Stomach (tissue), 19 donors: ENCODE measurements at places on chromosomes 3 and 15. TPM values are rescaled to one million over a fixed set of nuclear protein-coding genes. Genes with fewer than 3 reads are reported as not detected.
A peak's percentile ranks its signal among the peaks of the same experiment; 100 is the strongest.

DNA sequence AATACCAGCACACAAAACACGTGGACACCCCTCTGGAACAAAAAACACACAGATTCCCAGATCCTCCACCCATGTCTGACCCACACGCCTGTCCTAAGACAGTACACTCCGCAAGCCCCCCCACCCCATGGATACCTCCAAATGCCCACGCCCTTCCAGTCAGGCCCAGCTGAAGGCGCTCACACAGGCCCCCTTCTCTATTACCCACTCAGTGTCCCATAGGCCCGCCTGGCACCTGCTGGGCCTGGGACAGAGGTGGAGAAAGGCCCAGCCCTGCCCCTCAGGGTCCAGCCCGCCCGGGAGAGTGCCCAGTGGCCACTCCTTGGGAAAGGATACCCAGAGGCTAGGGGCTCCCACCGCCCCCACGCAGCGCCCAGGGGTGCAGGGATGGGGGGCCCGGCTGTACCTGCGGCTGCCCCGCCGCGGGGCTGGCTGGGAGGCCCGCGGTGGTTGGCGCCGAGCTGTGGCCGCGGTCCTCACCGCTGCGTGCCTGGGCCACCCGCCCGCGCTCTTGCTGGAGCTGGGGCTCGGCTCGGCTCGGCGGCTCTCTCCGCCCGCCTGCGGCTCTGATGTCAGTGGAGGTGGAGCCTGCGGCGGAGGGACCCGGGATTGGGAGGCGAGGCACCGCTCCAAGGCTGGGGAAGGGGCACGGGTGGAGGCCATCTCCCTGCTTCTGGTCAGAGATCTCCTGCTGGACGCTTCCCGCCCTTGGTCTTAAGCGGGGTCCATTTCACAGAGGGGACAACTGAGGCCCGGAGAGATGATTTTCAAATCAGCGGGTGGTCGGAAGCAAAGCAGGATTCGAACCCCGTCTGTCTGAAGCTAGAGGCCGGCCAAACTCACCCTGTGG lies at the start of gene CAMK1:
CAMK1 (minus strand) TSS at position 522 of the 850 bp plus-strand sequence. CDS start 2,198 bp downstream, outside the sequence.
- H3K27me3 ChIP-seq = no peaks in the 10 kb centered on the region
- peak within 1 kb of the TSS; percentile 73 for H3K27ac ChIP-seq
- peaks cover 7% of the 10 kb centered on the region for H3K36me3 ChIP-seq
- peak; percentile 94 for DNase-seq
- peaks cover 49% of the 10 kb centered on the region for H3K4me1 ChIP-seq

GRCh38 chr3:179324270-179324754 lies 1.5 kb downstream of the ZNF639 start:
- peak overlapping the region; percentile 95 for H3K27ac ChIP-seq
- H3K4me3 ChIP-seq = peak overlapping the region; percentile 95

DNA sequence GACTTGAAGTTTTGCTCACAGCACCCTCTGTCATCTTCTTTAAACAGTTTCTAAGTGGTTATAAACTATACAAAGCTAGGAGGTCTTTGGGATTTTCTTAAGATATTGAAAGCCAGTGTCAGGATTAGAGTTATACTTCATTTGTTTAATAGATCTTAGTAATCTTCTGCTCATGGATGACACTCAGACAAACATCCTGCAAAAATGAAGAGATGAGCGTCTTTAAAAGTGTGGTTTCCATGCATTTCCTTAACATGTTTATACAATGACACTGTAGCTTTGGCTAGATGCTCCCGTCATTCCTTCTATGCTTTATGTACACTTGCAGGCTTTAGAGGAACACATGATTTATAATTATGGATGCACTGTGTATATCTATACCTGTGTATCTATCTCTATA lies 182.2 kb downstream of the NAALADL2 start:
- H3K27me3 ChIP-seq = no peaks in the 10 kb centered on the region
- H3K4me3 ChIP-seq = no peak overlapping the region
- H3K36me3 ChIP-seq = no peaks in the 10 kb centered on the region

- no peak overlapping the region for H3K4me3 ChIP-seq
- no peaks in the 10 kb centered on the region for H3K4me1 ChIP-seq
- no peaks in the 10 kb centered on the region for H3K36me3 ChIP-seq
Measured at GRCh38 chr3:71318458-71318827, 265.1 kb downstream of the FOXP1 start.

DNA sequence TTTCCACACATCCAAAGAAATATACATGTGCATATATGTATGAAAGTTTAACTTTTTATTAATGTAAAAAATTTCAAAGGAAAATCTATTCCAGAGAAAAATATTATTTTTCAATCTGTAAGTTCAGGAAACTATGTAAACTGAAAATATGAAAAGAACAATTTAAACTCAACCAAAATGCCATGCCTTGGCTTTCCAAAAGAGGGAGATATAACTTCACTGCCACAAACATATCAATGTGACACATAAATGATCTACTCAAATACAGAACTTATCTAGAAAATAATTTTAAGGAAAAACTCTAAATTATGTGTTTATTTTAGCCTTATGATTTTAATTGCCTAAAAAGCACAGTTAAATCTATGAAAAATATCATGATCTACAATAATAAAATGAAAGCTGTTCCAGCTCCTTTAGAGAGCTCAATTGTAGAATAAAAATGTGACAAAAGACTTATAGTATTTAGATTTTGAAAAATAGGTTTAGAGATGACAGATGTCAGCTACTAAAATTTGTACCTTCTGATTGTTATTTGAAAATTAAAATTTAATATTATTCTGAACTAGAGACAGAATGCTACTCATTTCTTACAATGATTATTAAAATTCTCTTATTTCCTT lies 94.8 kb downstream of the GBE1 start:
- H3K4me3 ChIP-seq = no peak overlapping the region
- no peak for DNase-seq
- no peaks in the 10 kb centered on the region for H3K27me3 ChIP-seq
- no peaks in the 10 kb centered on the region for H3K4me1 ChIP-seq
- H3K36me3 ChIP-seq = no peaks in the 10 kb centered on the region

DNA sequence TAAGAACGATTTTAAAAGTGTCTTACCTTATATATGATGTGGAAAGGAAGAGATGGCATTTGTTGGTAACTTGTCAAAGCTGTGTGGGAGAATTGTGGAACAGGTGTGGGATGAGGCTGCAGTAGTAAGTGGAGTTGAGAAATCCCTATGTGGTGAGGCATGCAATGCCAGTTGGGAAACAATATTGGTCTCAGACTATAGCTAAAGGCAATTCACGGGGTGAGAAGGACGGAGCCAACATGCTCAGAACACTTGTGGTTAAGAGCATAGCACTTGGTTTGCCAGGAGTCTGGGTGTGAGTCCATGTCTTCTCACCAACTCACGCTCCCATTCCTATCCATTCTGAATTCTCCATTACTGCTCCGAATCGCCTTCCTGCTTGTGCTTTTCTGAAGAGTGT lies 615.6 kb upstream of the ADAMTS9 start:
- H3K27ac ChIP-seq = no peak overlapping the region
- no peaks in the 10 kb centered on the region for H3K27me3 ChIP-seq
- no peaks in the 10 kb centered on the region for H3K4me1 ChIP-seq
- no peak overlapping the region for H3K4me3 ChIP-seq
- no peaks in the 10 kb centered on the region for H3K36me3 ChIP-seq
- DNase-seq = no peak

GRCh38 chr3:117193390-117193789 lies 483.8 kb downstream of the TUSC7 start:
- H3K36me3 ChIP-seq = no peaks in the 10 kb centered on the region
- H3K4me1 ChIP-seq = no peaks in the 10 kb centered on the region
- H3K27me3 ChIP-seq = no peaks in the 10 kb centered on the region
- no peak overlapping the region for H3K4me3 ChIP-seq

GRCh38 chr3:176075046-176075445 lies 1122.2 kb downstream of the TBL1XR1 start:
- H3K27ac ChIP-seq = no peak overlapping the region
- H3K4me1 ChIP-seq = no peaks in the 10 kb centered on the region
- no peaks in the 10 kb centered on the region for H3K36me3 ChIP-seq
- no peak overlapping the region for H3K4me3 ChIP-seq
- H3K27me3 ChIP-seq = no peaks in the 10 kb centered on the region
- DNase-seq = no peak

- peaks cover 7% of the 10 kb centered on the region for H3K27me3 ChIP-seq
- DNase-seq = peak; percentile 80
- H3K36me3 ChIP-seq = no peaks in the 10 kb centered on the region
- peaks cover 22% of the 10 kb centered on the region for H3K4me1 ChIP-seq
Measured at GRCh38 chr3:52001443-52001974, 5.8 kb upstream of the RPL29 start.

GRCh38 chr15:40368719-40369473 lies 10.9 kb downstream of the DISP2 start:
- H3K4me3 ChIP-seq = no peak overlapping the region
- DNase-seq = no peak
- H3K36me3 ChIP-seq = no peaks in the 10 kb centered on the region

DNA sequence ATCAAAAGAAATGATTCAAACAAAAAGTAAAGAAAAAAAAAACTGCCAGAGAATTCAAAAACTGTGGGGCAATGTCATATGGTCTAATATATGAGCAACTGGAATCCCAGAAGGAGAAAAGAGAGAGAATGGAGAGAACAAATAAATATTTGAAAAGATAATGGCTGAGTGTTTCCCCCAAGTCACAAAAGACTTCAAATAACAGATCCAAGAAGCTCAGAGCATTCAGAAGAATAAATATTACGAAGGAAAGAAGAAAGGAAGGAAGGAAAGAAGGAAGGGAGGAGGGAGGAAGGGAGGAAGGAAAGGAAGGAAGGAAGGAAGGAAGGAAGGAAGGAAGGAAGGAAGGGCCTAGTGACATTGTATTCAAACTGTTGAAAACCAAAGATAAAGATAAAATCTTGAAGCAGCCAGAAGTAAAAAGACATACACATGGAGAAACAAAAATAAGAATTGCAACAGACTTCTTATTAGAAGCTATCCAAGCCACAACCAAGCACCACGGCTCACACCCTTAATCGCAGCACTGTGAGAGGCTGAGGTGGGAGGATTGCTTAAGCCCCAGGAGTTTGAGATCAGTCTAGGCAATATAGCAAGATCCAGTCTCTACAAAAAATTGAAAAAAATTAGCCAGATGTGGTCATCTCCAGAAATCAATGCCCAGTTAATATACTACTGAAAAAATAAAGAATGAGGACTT lies 118.9 kb upstream of the IGSF10 start:
- H3K36me3 ChIP-seq = no peaks in the 10 kb centered on the region
- no peaks in the 10 kb centered on the region for H3K27me3 ChIP-seq
- no peaks in the 10 kb centered on the region for H3K4me1 ChIP-seq
- H3K27ac ChIP-seq = no peak overlapping the region

GRCh38 chr15:100141311-100142001 lies 200.3 kb downstream of the ADAMTS17 start:
- no peak overlapping the region for H3K4me3 ChIP-seq
- H3K36me3 ChIP-seq = no peaks in the 10 kb centered on the region
- peak; percentile 46 for DNase-seq
- H3K27ac ChIP-seq = no peak overlapping the region

DNA sequence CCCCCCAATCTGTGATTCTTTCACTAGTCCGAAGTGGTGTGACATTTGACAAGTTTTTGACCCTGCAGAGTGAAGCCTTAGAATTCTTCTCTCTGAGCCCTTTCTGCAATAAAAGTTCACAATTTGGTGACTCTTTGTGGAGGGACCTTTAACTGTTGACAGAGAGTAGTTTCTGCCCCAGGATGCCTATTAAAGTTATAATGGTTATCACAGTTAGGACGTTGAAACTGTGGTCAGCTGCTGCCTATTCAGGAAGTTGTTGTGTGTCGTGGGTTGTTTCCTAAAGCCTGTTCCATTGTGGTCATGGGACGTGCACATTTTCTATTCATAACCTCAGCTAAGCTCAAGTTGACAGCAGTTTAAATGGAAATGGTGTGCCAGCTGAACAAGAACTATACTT lies 274.5 kb downstream of the NEK10 start:
- no peaks in the 10 kb centered on the region for H3K36me3 ChIP-seq
- H3K4me3 ChIP-seq = no peak overlapping the region
- DNase-seq = no peak

DNA sequence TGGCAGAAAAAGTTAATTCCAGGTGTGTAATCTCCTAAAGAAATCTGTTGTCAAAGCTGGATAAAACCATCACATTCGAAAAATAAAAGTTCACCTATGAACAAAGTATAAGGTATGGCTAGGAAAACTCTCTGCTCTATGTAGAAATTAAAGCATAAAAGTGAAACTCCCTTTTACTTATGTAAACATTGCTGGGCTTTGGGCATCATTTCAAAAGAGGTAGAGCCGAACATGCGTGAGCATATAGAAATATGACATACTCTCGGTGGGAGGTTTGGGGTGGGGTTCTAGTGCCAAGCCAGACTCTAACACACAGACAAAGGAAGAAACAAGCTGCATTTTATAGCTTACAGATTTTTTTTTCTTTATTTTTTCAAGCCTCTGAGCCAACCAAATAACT lies 306.8 kb upstream of the ATP11B start:
- H3K36me3 ChIP-seq = no peaks in the 10 kb centered on the region
- H3K4me1 ChIP-seq = peaks cover 13% of the 10 kb centered on the region
- peak; percentile 35 for DNase-seq
- H3K27me3 ChIP-seq = no peaks in the 10 kb centered on the region

- peaks cover 18% of the 10 kb centered on the region for H3K36me3 ChIP-seq
- DNase-seq = peak; percentile 18
- no peak overlapping the region for H3K4me3 ChIP-seq
Measured at GRCh38 chr3:193686665-193687483, 93.9 kb downstream of the OPA1 start.

GRCh38 chr15:87167706-87168105 lies 1088.0 kb downstream of the AGBL1 start:
- H3K27ac ChIP-seq = no peak overlapping the region
- no peaks in the 10 kb centered on the region for H3K27me3 ChIP-seq
- no peaks in the 10 kb centered on the region for H3K4me1 ChIP-seq

GRCh38 chr15:68623301-68623892 lies 44.6 kb downstream of the CORO2B start:
- H3K27ac ChIP-seq = no peak overlapping the region
- peak; percentile 44 for DNase-seq
- peaks cover 15% of the 10 kb centered on the region for H3K4me1 ChIP-seq
- no peaks in the 10 kb centered on the region for H3K36me3 ChIP-seq

DNA sequence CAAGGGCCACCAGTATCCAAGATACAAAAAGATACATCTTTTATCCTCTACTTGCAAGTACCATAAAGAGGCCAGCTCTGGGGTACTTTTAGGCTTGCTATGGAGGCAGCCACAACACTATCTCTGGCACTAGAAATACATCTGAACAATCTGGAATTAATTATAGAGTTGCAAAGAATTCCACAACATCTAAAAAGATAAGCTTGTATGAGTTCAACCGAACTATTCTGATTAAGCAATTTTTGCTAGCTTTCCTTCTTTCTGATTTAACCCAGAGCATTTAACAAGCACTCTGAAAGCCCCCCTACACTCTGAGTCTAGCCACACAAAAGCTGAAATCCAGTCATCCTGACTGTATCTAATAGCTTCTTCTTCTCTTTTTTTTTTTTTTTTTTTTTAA lies 95.4 kb downstream of the FRMD5 start:
- no peaks in the 10 kb centered on the region for H3K27me3 ChIP-seq
- no peaks in the 10 kb centered on the region for H3K36me3 ChIP-seq
- DNase-seq = no peak
- H3K4me1 ChIP-seq = no peaks in the 10 kb centered on the region

The LRTM1 gene
- not detected for total RNA-seq

The AHSG gene
- not detected for total RNA-seq

The TIMP4 gene
- 3.6 TPM for total RNA-seq

The APPL1 gene
- 7.5 TPM for total RNA-seq

The ZNF501 gene
- total RNA-seq = 3.5 TPM

The GOLGA8M gene
- total RNA-seq = not detected

The CHRD gene
- total RNA-seq = 6.1 TPM

The TEX9 gene
- 27.4 TPM for total RNA-seq

The ALAS1 gene
- 33.4 TPM for total RNA-seq

The TNFAIP8L3 gene
- 5.0 TPM for total RNA-seq

The KBTBD13 gene
- not detected for total RNA-seq

The CACNA1D gene
- total RNA-seq = 19.8 TPM

The SLC28A1 gene
- 0.92 TPM for total RNA-seq

The ATP13A5 gene
- total RNA-seq = 2.0 TPM

The ZBBX gene
- 1.7 TPM for total RNA-seq
